ENCODE measurements at places on chromosomes 3 and 15. TPM values are rescaled to one million over a fixed set of nuclear protein-coding genes. Genes with fewer than 3 reads are reported as not detected.
A peak's percentile ranks its signal among the peaks of the same experiment; 100 is the strongest.

DNA sequence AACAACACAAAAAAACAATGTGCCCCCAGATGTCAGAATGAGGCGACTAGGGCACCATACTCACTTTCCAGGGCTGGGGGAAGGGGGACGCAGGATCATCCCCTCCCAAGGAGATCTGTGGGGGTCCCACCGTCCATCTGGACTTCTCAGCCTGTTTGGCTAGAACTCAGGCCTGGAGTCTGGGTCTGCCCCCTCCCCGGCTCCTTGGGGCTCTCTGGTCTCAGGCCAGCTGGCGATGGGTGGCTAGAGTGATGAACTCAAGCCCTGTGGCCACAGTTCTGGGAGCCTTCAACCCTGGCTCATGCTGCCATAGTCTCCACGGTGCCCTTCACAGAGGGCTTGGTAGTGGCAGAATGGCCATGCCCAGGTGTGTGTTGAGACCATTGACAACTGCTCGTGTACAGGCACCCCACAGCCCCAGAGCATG lies 13.6 kb downstream of the ZBTB47 start:
- H3K27me3 ChIP-seq = no peaks in the 10 kb centered on the region
- H3K27ac ChIP-seq = no peak overlapping the region
- H3K4me1 ChIP-seq = no peaks in the 10 kb centered on the region
- no peak overlapping the region for H3K4me3 ChIP-seq
- no peak for DNase-seq

GRCh38 chr15:41017066-41017735 lies 63.9 kb downstream of the CHAC1 start:
- H3K4me1 ChIP-seq = no peaks in the 10 kb centered on the region
- H3K36me3 ChIP-seq = no peaks in the 10 kb centered on the region
- H3K27ac ChIP-seq = no peak overlapping the region

DNA sequence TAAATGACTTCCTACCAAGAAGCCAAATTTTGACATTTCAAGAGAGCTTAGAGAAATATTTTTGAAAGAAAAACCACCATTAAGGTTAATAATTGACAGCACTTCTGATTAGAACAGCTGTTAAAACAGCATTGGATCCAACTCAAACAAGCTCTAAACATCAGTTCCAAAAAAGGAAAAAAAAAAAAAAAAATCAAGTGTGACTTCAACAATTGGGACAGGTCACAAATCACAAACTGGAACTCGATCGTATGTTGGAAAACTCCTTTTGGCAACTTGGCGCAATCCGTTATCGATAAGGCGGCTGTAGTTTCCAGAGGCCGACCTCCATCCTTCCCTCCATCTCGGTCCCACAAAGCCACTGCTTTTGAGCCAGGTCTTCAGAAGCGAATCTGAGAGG lies 17.8 kb downstream of the TLE3 start:
- DNase-seq = no peak
- peak overlapping the region; percentile 96 for H3K27ac ChIP-seq
- H3K4me3 ChIP-seq = no peak overlapping the region
- H3K27me3 ChIP-seq = no peaks in the 10 kb centered on the region
- peaks cover 27% of the 10 kb centered on the region for H3K4me1 ChIP-seq
- no peaks in the 10 kb centered on the region for H3K36me3 ChIP-seq

DNA sequence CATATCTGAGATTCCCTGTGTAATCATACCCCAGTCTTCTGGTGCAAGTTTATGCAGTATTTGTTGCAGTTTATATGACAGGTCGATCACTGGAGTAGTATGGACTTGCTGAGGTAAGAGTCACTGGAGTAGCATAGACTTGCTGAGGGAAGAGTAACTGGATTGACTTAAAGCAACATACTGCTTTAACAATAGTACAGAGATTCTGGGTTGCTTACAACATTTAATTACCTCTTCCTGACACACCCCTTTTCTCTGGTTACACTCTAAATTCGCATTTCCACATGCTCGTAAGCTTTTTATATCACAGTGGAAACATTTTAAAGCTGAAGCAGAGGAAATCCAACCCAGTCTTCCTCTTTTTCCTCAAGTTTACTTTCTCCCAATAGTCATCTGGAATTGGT lies 11.8 kb downstream of the AAGAB start:
- peak overlapping the region; percentile 76 for H3K27ac ChIP-seq
- H3K4me3 ChIP-seq = no peak overlapping the region
- no peaks in the 10 kb centered on the region for H3K36me3 ChIP-seq
- H3K4me1 ChIP-seq = no peaks in the 10 kb centered on the region
- H3K27me3 ChIP-seq = no peaks in the 10 kb centered on the region
- peak; percentile 18 for DNase-seq

- no peaks in the 10 kb centered on the region for H3K27me3 ChIP-seq
- no peaks in the 10 kb centered on the region for H3K4me1 ChIP-seq
- no peak overlapping the region for H3K27ac ChIP-seq
- H3K36me3 ChIP-seq = no peaks in the 10 kb centered on the region
Observed at GRCh38 chr15:23629234-23629805, 18.3 kb downstream of the MAGEL2 start.

- no peaks in the 10 kb centered on the region for H3K4me1 ChIP-seq
- no peaks in the 10 kb centered on the region for H3K27me3 ChIP-seq
- H3K36me3 ChIP-seq = no peaks in the 10 kb centered on the region
- H3K4me3 ChIP-seq = no peak overlapping the region
Observed at GRCh38 chr3:57729334-57730045, 26.6 kb upstream of the SLMAP start.

DNA sequence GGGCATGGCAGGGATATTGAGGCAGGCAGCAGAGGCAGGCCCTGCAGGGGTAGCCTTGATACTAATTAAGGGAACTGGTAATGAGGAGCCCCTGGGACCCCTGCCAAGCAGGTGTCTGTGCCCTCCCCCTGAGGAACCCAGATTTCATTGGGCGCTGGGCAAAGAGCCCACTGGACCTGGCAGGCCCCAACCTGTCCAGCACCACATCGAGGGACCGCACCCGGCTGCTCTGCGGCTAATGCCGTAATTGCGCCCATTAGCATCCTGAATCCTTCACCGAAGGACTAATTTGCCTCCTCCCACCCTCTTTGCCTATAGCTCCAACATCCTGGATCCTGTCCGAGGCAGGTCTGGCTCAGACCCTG lies 13.7 kb upstream of the SEMA3B start:
- H3K4me1 ChIP-seq = peaks cover 6% of the 10 kb centered on the region
- DNase-seq = no peak
- no peak overlapping the region for H3K27ac ChIP-seq
- H3K4me3 ChIP-seq = no peak overlapping the region
- no peaks in the 10 kb centered on the region for H3K36me3 ChIP-seq
- no peaks in the 10 kb centered on the region for H3K27me3 ChIP-seq

GRCh38 chr15:93070551-93071296 lies 18.3 kb downstream of the RGMA start:
- DNase-seq = no peak
- H3K27ac ChIP-seq = no peak overlapping the region
- peaks cover 16% of the 10 kb centered on the region for H3K27me3 ChIP-seq
- H3K36me3 ChIP-seq = no peaks in the 10 kb centered on the region

GRCh38 chr15:56916825-56917477 lies 1.5 kb upstream of the TCF12 start:
- H3K36me3 ChIP-seq = no peaks in the 10 kb centered on the region
- peak; percentile 13 for DNase-seq
- peak overlapping the region; percentile 99 for H3K27ac ChIP-seq
- peaks cover 24% of the 10 kb centered on the region for H3K4me1 ChIP-seq

DNA sequence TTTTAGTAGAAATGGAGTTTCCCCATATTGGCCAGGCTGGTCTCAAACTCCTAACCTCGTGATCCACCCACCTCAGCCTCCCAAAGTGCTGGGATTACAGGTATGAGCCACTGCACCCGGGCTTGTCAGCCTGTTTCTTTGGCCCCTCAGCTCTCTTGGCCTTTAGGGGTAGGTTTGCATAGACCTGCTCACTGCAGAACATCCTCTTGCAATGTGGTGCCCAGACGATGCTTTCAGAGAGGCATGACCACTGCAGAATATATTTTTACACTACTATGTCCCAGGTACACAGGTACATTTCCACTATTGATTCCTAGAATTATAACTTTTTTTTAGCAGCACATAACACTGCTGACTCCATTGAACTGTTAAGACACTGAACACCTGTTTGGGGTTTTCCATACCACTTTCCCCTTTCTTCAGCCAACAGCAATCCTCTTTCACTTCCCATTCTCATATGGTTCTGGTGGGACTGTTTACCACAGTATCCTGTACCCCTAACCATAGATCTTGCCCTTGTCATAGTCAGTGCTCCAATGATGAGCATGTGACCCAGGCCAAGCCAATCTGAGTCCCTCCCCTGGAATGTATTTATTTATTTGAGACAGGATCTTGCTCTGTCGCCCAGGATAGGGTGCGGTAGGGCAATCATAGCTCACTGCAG lies 21.1 kb downstream of the CCDC32 start:
- no peak overlapping the region for H3K4me3 ChIP-seq
- DNase-seq = no peak
- H3K27me3 ChIP-seq = no peaks in the 10 kb centered on the region
- H3K27ac ChIP-seq = no peak overlapping the region

- no peak within 1 kb of the TSS for H3K27ac ChIP-seq
- DNase-seq = peak; percentile 97
- no peaks in the 10 kb centered on the region for H3K36me3 ChIP-seq
- H3K4me3 ChIP-seq = peak within 1 kb of the TSS; percentile 20
- no peaks in the 10 kb centered on the region for H3K4me1 ChIP-seq
Observed at GRCh38 chr3:119702530-119703527, at the start of gene CFAP91. Gene CFAP91, plus strand, starts transcription at chr3:119703022. Its CDS starts 77 bp downstream, at chr3:119703099.

- no peaks in the 10 kb centered on the region for H3K4me1 ChIP-seq
- no peak overlapping the region for H3K4me3 ChIP-seq
- H3K27ac ChIP-seq = no peak overlapping the region
- H3K36me3 ChIP-seq = no peaks in the 10 kb centered on the region
Observed at GRCh38 chr15:42077689-42078088, 16.7 kb downstream of the PLA2G4D start.

Gene NANOGP8
- not detected for total RNA-seq

Gene SLCO3A1
- total RNA-seq = 1.5 TPM

Gene PIGZ
- total RNA-seq = 11.1 TPM

Gene ARPP19
- total RNA-seq = 120 TPM

Gene CEP97
- total RNA-seq = 12.1 TPM

Gene IRAK2
- total RNA-seq = 3.7 TPM

Gene CHDH
- 30.1 TPM for total RNA-seq

Gene GOLGA8J
- total RNA-seq = 0.13 TPM

Gene XCR1
- total RNA-seq = 0.27 TPM

Gene KY
- total RNA-seq = 1.6 TPM
